ENCODE measurements at places on chromosomes 6 and 20.

DNA sequence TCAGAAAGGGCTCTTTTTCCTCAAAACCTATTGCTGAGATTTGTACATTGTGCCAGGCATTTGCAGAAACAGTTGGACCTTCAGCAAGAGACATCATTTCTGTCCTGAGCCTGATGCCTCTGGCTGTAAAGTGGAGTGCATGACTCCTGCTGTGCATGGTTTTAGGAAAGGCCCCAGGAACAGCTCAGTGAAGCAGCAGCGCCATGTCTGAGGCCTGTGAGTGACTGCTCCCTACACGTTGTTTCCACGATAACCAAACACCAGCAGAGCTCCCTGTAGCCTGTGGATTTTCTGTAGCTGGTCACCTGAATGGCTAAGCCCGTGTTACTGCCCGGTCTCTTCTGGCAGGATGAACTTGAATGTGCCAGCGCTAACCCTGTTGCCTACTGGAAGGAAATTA is 232.5 kb downstream of the TFAP2C start:
- no peak for DNase-seq

DNA sequence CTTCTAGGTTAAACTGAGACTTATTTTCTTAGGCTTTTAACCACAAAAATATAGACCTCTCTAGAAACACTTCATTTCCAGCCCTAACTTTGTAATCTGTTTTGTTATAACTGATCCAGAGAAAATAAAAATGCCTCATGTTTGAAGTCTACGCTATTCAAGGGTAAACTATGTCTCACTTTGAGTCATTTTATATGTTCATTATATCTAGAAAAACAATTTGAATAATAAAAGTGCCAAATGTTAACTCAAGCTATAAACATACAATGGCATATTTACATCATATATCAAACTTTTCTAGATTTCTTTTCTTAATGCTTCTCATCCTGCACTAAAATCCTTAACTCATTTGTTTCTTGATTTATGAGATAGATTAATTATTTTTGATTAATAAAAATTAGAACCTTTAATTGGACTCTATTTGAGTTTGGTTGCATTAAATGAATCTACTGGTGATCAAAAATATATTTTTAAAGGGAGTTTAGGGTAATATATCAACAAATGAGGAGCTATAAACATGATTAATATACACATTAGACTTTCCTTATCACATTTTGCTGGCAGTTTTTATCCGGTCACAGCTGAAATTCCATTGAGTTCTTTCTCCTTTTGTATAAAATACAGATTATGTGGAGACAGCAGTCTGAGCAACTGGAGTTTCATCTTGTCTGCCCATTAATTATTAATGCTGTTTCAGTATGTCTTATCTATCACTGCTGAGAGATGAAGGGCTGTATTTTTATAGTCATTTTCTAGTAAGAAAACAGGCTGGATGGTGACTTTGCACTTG is 246.5 kb downstream of the TBX18 start:
- no peak for DNase-seq

- DNase-seq, result no peak
Observed at GRCh38 chr6:56021943-56022342, 146.6 kb upstream of the BMP5 start.

- no peak for DNase-seq
Observed at GRCh38 chr6:170535004-170535403, 18.1 kb downstream of the PSMB1 start.

Measured in 8988T (cell line).